Transverse colon (tissue), 4 donors: ENCODE measurements at places on chromosomes 13 and 19. TPM values are rescaled to one million over a fixed set of nuclear protein-coding genes. Genes with fewer than 3 reads are reported as not detected.

GRCh38 chr19:15488489-15489226, 9.4 kb upstream of the PGLYRP2 start:
- no peak overlapping the region for H3K4me3 ChIP-seq
- no peak for DNase-seq
- no peaks in the 10 kb centered on the region for H3K4me1 ChIP-seq
- H3K27me3 ChIP-seq = no peaks in the 10 kb centered on the region
- H3K36me3 ChIP-seq = no peaks in the 10 kb centered on the region
- H3K27ac ChIP-seq = no peak overlapping the region

DNA sequence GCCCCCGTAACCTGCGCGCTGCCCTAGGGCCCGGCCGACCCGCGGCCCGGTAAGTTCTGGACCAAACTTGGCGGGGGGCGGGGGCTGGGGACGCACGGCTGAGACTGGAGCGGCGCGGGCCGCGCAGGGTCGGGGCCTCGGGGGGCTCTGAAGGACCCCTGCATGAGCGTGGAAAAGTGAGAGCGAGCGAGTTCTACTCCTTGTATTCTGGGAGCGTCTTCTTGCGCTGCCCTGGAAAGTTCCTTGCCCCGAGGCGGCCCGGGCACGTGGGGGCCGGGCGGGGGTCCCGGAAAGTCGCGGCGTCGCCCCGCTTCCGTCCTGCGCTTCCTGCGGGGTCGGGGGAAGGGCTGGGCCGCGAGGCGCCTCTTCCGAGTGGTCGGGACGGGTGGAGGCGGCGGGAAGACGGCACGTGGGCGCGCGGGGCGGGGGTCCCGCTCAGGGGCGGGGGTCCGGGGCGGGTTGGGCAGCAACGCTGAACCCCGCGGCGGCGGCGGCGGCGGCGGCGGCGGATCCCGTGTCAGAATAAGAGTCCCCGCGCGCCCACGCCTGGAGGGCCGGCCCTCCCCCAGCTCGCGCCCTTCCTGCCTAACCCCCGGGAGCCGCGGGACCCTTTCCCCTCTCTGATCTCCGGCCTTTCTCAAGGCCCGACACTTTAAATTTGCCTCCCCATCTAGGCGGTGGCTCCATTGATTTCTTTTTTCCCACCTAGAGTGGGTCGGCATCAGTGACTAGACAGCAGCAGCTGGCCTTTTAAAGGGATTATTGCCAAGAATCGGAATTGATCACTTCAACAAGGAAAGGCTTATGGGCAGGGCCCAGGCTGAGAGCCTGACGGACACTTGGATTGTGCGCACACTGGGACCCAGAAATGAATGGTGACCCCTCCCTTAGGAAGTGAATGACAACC, 749 bp downstream of the GATAD2A start:
- peaks cover 36% of the 10 kb centered on the region for H3K4me1 ChIP-seq
- peak; percentile 57 for DNase-seq
- no peaks in the 10 kb centered on the region for H3K27me3 ChIP-seq
- H3K4me3 ChIP-seq = peak overlapping the region; percentile 98

DNA sequence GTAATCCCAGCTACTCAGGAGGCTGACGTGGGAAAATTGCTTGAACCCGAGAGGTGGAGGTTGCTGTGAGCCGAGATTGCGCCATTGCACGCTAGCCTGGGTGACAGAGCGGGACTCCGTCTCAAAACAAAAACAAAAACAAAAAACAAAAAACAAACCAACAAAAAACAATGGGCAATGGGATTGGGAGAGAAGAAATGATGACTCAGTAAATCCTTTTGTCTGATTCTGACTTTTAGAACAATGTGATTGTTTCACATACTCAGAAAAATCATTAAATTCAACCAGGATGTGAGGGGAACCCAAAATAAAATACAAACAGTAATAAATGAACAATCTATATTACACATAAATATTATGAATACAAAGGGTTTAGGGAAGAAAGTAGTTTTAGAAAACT, 5.1 kb downstream of the ZNF565 start:
- no peak overlapping the region for H3K27ac ChIP-seq
- H3K4me3 ChIP-seq = no peak overlapping the region
- DNase-seq = no peak
- no peaks in the 10 kb centered on the region for H3K27me3 ChIP-seq
- H3K36me3 ChIP-seq = no peaks in the 10 kb centered on the region

DNA sequence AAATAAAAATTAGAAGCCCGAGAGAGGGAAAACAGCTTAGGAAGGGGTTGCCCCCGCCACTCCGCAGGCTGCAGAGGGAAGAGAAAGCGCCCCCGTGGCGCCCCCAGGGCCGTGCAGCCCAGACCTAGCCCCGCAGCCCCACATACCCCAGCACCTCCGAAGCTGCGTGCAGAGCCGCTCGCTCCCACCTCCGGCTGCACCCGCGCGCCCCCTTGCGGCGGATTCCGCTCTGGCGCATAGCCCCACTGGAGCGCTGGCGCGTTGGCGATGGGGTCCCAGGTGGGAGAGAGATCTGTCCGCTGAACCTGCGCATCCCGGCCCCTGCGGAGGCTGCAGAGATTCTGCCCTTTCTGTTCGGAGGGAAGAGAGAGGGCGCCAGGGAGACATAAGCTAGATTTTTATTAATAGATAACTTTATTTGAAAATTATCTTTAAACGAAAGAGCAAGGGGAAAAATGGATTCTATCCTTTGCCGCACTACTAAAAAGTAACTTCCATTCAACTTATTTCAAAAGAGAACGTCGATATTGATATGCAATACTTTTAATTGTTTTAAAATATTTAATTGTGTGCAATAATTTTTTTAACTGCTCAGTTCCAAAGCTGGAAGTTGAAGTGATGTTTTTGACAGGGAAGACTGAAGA, 11.7 kb upstream of the CLN5 start:
- H3K27me3 ChIP-seq = peaks cover 34% of the 10 kb centered on the region
- no peaks in the 10 kb centered on the region for H3K36me3 ChIP-seq
- H3K4me3 ChIP-seq = no peak overlapping the region
- peak; percentile 83 for DNase-seq
- peaks cover 10% of the 10 kb centered on the region for H3K4me1 ChIP-seq
- no peak overlapping the region for H3K27ac ChIP-seq

GRCh38 chr13:113996081-113996911, 22.4 kb upstream of the C13orf46 start:
- H3K4me3 ChIP-seq = no peak overlapping the region
- H3K27ac ChIP-seq = no peak overlapping the region
- H3K4me1 ChIP-seq = no peaks in the 10 kb centered on the region
- no peaks in the 10 kb centered on the region for H3K36me3 ChIP-seq

- H3K27me3 ChIP-seq = no peaks in the 10 kb centered on the region
- H3K36me3 ChIP-seq = no peaks in the 10 kb centered on the region
- peaks cover 20% of the 10 kb centered on the region for H3K4me1 ChIP-seq
- peak; percentile 91 for DNase-seq
Observed at GRCh38 chr19:33376423-33376822, 2.9 kb downstream of the CEBPG start.

GRCh38 chr19:39264306-39265290, 3.6 kb upstream of the IFNL2 start:
- no peak for DNase-seq
- H3K27ac ChIP-seq = no peak overlapping the region
- no peaks in the 10 kb centered on the region for H3K36me3 ChIP-seq
- H3K27me3 ChIP-seq = peaks cover 69% of the 10 kb centered on the region

DNA sequence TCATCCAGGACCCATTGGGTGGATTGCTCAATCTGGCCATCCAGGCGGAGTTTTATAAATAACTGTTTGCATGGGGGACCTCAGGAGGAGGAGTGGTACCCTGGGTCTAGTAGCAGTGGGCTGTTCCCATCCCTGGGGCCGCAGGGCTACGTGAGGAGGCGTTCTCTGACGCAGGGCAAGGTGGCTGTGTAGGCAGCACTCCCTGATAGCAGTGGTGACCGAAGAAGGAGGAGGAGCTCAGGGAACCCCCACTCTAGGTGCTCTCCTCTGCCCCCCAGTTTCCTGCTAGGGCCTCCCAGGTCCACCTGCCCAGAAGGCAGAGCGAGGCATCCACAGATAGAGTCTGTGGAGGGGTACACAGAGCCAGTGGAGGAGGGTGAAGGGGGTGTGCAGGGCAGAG, 64.1 kb downstream of the CCNE1 start:
- H3K27ac ChIP-seq = no peak overlapping the region
- H3K27me3 ChIP-seq = peaks cover 32% of the 10 kb centered on the region
- no peak for DNase-seq

Gene CEACAM6
- 132 TPM for total RNA-seq

Gene SMIM44
- not detected for total RNA-seq
